ENCODE measurements at places on chromosomes 1 and 21.

- DNase-seq = no peak
Measured at GRCh38 chr1:116923421-116923820, 13.7 kb downstream of the PTGFRN start.

DNA sequence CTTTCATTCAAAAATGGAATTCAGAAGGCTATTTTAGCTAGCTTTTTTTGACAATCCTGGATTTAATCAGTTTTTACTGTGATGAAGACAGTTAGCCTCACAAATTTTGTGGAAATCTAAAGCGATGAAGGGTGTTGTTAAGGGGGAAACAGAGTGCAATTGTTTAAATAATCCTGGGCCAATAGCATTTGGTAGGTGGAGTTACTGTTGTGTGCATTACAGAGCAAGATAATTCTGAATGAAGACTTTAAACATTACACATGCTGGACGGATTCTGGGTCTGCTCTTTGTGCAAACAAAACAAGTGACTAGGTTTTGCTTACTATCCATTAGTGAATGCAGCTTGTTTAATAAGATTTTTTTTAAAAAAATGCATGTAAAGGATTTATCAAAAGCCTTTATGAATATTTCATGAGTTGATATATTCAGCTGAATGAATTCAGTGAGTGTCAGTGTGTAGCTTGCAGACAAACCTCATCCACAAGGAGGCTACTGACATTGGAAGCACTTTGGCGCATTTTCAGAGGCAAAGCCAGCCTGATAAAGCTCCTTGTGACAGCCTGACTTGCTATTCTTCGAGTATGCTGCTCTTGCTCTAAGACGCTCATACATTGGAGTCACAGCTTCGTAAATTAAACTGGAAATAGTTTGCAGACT is 199.6 kb downstream of the PDE4B start:
- DNase-seq = no peak

GRCh38 chr1:181160998-181161870 is 72.7 kb downstream of the IER5 start:
- DNase-seq = peak; percentile 13

- DNase-seq = no peak
Measured at GRCh38 chr1:172390683-172391551, 29.6 kb upstream of the C1orf105 start.

DNA sequence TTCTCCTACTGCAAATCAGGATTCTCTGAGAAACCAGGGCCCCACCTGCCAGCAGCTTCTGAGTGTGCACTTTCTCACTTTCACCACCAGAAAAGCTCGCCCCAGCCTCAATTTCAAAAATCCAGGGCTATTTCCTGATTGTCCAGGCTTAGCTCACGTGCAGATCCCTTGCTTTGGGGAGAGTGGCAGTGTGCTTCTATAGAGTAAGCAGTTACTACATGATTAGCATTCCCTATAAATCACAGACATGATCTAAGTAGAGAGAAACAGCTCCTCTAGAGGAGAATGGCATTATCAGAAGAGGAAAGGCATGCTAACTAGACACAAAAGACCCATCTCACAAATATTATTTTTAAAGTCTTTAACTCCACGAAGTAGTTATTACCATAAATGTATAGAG is 456.0 kb upstream of the PKN2 start:
- DNase-seq = no peak

GRCh38 chr1:5659606-5660005 is 332.6 kb downstream of the NPHP4 start:
- no peak for DNase-seq

Data from CD4-positive, alpha-beta T cell treated with Interleukin-6 for 4 hours (primary cell).